ENCODE measurements at places on chromosomes 3 and 15. TPM values are rescaled to one million over a fixed set of nuclear protein-coding genes. Genes with fewer than 3 reads are reported as not detected.

PRICKLE2 gene
- 6.3 TPM for total RNA-seq

AHSG gene
- 0.21 TPM for total RNA-seq

CCR3 gene
- total RNA-seq, result not detected

CD80 gene
- not detected for total RNA-seq

KBTBD13 gene
- total RNA-seq, result not detected

NRG4 gene
- total RNA-seq, result not detected

TMEM40 gene
- 336 TPM for total RNA-seq

DNA sequence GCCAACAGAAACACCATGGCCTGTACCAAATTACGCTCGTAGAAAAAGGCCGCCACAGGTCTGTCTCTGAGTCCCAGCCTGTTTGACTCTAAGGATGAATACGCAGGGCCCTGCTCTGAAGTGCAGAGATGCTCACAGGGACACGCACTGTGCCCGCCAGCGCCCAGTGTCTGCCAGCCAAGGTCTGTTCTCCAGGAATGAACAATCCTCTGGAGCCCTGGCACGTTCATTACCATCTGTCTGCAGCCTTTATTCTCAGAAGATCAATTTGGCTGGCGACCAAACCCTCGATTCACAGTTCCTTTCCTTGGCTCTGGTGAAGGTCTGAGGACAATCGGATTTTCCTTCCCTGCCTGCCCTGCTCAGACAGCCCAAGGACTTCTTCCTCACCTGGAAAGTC, 66.3 kb downstream of the NIPA2 start:
- DNase-seq, result no peak

GRCh38 chr3:139131951-139132350, 87.3 kb upstream of the PRR23C start:
- no peak for DNase-seq

DNA sequence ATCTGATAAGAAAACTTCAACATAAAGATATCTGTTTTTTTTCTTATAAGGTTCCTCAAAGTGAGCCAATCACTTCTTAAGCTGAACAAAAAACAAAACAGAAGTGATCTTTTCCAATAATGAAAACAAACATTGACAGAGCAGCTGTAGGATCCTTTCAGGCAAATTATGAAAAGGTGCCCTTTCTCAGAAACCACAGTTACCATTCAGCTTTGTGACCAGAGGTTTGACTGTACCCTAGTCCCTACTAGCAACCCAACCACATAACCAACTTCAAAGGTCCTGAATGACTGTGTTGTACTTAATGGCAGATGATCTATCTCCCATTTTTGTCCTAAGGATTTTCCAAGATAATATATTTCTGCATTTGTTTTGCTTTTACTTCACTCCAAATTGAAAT, 39.4 kb upstream of the CCR2 start:
- no peak for DNase-seq

DNA sequence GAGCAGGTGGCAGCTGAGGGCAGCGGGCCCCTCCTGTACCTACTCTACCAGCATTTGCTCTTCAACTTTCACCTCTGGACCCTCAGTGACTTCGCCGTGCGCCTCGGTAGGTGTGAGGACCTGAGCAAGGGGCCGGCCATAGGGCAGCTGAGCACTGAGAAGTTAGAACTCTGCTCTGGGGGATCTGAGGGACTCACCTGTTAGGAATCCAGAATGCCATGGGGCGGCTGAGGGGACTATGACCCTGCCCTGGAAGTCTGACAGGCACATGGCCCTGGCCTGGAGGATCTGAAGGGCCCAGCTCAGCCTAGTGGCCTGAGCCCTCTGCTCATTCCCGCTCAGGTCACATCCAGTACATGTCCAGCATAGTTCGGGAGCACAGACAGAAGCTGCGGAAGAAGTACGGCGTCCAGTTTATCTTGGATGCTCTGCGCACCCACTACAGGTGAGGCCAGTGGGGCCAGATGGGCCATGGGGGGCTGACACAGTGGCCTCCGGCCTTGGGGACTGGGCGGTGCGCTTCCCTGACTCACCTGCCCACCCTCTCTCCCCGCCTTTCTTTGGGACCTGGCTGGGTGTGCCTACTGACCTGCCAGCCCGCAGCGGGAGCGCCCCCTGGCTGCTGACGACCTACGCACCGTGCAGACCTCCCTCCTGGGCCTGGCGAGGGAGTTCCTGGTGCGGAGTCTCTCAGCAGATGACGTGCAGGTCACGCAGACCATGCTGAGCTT, 18.8 kb downstream of the NBEAL2 start:
- no peak for DNase-seq

GRCh38 chr3:151813799-151814198, at the start of gene AADAC:
AADAC (plus strand) TSS chr3:151814116; CDS start chr3:151814163, 47 bp downstream.
- no peak for DNase-seq

DNA sequence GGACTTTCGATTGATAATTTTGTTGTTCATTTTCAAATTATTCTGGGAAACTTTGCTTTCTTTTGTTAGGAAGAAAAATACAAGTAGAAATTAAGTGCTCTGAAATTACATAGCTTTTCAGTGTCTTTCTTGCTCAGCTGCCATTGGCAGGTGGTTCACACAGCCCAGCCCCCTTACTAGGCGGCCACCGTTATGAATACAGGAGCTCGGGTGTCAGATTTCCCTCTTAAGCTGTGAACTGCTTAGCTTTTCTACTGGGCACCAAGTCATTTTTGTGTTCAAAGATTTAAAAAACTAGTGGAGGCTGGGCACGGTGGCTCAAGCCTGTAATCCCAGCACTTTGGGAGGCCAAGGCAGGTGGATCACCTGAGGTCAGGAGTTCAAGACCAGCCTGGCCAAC, 55.2 kb downstream of the HMG20A start:
- DNase-seq, result no peak

- no peak for DNase-seq
Measured at GRCh38 chr3:32302601-32303398, 64.3 kb downstream of the CMTM8 start.

GRCh38 chr3:101026244-101026643, 33.0 kb upstream of the ABI3BP start:
- no peak for DNase-seq

GRCh38 chr3:190249414-190249813, 72.8 kb downstream of the CLDN1 start:
- DNase-seq, result no peak

GRCh38 chr15:47972738-47973137, 148.1 kb upstream of the SLC24A5 start:
- DNase-seq, result no peak

GRCh38 chr3:194907811-194908210, 222.1 kb downstream of the FAM43A start:
- no peak for DNase-seq

- DNase-seq, result no peak
Measured at GRCh38 chr15:67774626-67775025, 50.7 kb upstream of the SKOR1 start.

DNA sequence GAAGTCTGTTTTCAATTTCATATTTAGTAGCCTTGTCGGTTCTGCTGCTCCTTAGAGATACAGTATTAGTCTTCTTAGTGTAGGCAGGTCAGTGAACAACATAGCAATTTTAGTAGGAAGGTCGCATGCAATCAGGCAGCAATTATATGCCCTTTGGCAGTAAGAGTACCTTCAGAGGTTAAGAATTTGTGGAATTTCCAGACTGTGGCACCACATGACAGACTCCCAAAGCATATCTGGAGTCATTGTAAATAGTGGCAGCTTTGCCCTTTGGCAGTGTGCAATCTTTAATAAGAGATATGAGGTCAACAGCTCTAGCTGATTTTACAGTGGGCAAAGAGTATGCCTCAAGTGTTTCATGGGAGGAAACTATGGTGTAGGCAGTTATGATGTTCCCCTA, 1532.5 kb upstream of the CADM2 start:
- no peak for DNase-seq
